ENCODE measurements at places on chromosomes 3 and 15.

GRCh38 chr3:14600075-14600474 is 51.5 kb upstream of the CCDC174 start:
- H3K36me3 ChIP-seq: no peaks in the 10 kb centered on the region
- H3K27me3 ChIP-seq: peaks cover 56% of the 10 kb centered on the region
- no peak overlapping the region for H3K4me3 ChIP-seq

- H3K4me1 ChIP-seq: no peaks in the 10 kb centered on the region
- no peak overlapping the region for H3K27ac ChIP-seq
- H3K27me3 ChIP-seq: no peaks in the 10 kb centered on the region
- no peaks in the 10 kb centered on the region for H3K36me3 ChIP-seq
- no peak overlapping the region for H3K4me3 ChIP-seq
Observed at GRCh38 chr15:26690778-26691177, 82.1 kb downstream of the GABRB3 start.

GRCh38 chr3:55173504-55173903 is 245.6 kb upstream of the LRTM1 start:
- H3K4me3 ChIP-seq: no peak overlapping the region
- no peaks in the 10 kb centered on the region for H3K27me3 ChIP-seq
- no peak for DNase-seq
- H3K36me3 ChIP-seq: no peaks in the 10 kb centered on the region

DNA sequence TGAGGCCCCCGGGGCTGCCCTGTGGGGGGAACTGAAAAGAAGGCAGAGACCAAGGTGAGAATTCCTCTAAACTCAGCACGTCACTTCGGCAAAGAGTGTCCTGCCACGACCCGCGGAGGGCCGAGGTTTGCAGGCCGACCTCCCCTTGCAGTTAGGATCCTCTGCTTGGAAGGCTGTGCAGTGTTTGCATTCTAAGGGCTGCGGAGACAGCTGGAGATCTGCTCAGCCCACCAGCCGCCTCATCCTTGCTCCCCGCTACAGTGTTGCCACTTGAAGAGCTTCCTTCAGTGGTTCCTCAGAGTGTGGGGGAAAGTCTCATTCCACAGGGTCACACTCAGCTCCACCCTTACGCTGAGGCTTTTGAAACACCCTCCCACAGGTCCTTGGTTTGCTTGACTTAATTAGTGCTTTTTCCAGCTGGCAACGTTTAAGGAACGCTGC is 10.8 kb downstream of the SLC51A start:
- no peak for DNase-seq
- H3K36me3 ChIP-seq: no peaks in the 10 kb centered on the region
- no peaks in the 10 kb centered on the region for H3K27me3 ChIP-seq
- H3K4me1 ChIP-seq: no peaks in the 10 kb centered on the region
- H3K4me3 ChIP-seq: no peak overlapping the region

DNA sequence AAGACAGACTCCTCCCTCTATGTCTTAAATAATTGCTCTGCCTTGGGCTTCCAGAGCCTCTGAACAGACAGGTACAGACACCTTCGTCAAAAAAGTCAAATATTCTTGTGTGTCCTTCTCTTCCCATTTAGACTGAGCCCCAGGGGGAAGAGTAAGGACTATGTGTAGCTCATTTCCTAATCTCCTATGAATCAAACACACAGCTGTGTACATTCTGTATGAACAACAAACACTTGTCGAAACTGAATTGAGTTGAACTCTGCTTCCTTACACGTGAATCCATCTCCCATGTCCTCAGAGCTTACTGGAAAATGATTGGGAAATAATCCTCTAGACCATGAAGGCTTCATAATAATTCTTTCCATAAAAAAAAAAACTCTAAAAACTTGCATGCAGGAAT is 80.8 kb downstream of the MOBP start:
- H3K4me3 ChIP-seq: no peak overlapping the region
- no peaks in the 10 kb centered on the region for H3K4me1 ChIP-seq
- H3K27me3 ChIP-seq: no peaks in the 10 kb centered on the region
- H3K27ac ChIP-seq: no peak overlapping the region

DNA sequence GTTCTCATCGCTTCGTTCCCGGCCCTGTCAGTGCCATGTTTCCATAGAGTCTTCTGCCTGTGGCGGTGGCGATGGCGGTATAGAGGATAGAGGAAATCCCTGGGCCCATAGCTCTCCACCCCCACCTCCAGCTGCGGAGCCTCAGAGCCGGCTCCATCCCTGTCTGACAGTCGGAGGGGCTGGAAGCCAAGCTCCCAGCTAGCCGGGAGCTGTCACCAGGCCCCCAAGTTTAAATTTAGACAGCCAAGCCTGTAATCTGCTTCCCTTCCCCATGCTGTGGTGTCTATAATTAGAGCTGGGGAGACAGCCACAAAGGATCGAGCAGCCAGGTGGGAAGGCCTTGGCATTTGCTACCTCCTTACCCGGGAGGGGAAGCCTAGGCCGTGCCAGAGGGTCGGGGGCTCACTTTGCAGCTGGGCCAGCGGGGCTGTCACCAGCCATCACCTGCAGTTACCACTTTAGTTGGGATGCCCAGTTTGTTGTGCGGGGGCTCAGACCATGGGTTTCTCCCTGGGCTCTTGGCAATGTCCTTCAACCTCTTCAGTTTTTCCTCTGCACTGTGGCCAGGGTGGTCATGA is 56.3 kb upstream of the SEC13 start:
- no peak for DNase-seq
- peaks cover 8% of the 10 kb centered on the region for H3K4me1 ChIP-seq
- no peak overlapping the region for H3K4me3 ChIP-seq
